ENCODE measurements at places on chromosomes 16 and 17.

DNA sequence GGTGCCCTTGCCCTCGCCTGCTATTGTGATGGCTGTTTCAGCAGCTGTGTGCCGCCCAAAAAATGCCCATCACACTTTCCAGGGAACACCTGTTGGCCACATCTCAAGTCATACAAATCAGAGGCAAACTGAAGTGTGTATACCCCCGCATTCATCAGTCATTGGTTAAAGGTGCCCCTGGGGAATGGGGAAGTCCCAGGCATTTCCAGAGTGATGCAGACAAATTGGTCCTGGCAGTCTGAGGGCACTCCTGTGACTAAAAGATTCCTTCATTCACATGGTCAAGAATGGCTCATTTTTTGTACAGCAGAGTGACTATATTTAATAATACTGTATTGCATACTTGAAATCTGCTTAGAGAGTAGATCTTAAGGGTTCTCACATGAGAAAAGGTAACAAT, 102.9 kb upstream of the TMEM97 start:
- no peak for DNase-seq

GRCh38 chr17:50056217-50056960, 479 bp downstream of the ITGA3 start:
- DNase-seq: peak; percentile 8

DNA sequence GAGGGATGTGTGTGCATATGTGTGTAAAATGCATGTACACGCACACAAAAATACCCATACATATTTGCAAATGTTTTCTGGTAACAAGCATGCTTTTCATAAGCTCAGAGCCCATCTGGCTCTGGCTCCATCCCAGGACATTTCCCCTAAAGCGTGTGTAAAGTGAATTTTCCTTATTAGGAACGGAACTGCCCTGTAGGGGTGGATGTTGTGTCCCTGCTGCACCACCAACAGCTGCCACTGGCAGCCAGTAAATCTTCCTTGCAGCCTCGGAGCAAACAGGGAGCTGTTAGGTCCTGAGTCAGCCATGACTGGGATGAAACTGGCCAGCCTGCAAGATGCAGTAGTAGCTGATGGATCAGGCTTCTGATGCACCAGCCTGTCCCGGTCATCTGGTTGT, 393.5 kb downstream of the UTP18 start:
- DNase-seq: peak; percentile 90

DNA sequence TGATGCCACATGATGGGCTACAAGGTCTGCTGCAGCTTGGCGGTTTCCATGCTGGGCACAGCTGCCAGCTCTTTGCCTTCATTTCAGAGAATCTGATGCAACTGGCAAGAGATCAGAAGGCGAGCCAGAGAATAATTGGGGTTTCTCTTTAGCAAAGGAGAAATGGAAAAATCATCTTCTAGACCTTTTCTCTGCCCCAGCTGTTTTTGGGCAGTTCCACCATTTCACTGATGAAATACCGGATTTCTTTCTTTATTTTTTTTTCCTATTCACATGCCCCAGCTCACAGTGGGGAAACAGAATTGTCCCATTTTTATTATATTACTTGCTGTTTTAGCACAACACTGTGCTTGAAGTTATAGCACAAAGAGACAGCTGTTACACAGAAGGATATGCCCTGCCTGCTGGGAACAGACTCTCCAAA, 439.3 kb upstream of the GOT2 start:
- DNase-seq: peak; percentile 48

- no peak for DNase-seq
These were observed 71.8 kb downstream of the ABHD15 start for GRCh38 chr17:29495011-29495410.

All from DMS 273 treated with DMSO at 0.1 percent for 48 hours (cell line).